ENCODE measurements at places on chromosomes 7 and 10.

DNA sequence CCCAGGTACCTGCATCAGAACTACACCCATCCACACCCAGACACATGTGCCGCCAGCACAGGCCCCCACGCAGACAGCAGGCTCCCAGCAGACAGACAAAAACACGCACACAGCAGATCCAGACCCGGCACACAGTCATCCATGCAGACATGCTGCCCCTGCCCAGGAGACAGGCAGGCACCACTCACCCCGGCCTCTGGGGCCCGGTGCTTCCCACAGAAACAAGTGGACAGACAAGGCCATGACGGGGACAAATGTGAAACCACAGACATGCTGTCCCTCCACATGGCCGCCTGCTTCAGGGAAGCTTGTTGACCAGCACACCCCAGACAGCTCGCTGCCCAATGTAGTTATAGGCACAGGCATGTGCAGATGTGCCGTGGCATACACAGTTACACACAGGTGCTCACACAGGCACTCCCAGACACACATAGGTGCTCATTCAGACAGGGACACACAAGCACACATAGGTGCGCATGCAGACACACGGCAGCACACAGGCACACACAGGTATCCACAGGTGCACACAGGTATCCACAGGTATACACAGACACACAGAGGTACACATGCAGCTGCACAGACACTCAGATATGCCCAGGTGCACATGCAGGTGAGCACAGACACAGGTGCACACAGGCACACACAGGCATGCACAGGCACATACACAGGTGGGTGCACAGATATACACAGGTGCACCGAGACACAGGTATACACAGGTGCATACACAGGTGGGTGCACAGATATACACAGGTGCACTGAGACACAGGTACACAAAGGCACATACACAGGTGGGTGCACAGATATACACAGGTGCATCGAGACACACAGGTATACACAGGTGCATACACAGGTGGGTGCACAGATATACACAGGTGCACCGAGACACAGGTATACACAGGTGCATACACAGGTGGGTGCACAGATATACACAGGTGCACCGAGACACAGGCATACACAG, 10.5 kb upstream of the SCART1 start:
- DNase-seq = no peak

DNA sequence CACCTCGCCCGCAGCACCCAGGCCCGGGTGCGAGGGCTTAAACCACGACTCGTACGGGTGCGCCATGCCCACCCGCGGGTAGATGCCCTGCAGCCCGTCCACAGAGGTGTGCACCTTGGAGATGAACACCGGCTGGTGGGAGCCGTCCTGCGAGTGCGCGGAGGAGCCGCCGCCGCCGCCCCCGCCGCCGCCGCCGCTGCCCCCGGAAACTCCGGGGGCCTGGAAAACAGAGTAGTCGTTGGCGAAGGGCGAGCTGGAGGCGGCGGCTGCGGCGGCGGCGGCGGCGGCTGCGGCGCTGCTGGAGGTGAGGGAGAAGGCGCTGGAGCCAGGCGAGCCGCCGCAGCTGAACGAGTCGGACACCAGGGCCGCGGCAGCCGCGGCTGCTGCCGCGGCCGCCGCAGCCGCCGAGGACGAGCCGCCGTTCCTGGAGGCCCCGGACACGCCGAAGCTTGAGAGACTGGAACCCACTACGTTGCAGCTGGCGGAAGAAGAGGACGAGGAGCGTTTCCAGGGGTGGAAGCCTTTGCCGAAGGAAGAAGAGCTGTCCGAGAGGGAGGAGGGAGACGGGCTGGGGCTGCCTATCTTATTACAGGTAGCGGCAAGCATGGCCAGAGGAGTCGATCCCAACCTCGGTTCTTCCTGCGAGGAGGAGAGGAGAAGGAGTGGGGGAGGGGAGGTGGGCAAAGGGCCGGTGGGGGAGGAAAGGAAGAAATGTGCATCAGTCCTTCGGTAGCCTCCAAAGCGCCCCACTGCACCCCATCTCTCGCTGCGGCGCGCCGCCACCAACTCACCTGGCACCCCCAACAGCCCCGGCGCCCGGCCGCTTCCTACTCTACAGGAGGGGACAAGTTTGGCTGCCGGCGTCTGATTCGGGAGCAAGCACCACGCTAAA, 1.3 kb downstream of the SP8 start:
- peak; percentile 56 for DNase-seq

DNA sequence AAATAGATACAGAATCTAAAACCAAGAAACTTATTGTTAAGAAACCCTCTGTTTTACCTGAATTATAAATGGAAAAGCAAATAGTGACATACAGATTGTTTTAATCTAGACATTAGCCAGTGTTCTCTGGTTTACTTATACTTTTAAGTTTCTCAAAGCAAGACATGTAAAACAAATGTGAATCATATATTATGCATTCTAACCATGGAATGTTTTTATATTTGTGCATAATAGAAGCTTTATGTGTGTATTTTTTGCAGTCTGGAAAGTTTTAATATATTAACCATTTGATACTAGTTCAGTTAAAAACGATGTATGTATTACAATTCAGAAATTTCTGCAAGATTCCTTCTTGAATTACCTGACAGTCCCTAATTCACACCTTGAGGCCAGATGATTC, 150.6 kb upstream of the TMEM72 start:
- no peak for DNase-seq

DNA sequence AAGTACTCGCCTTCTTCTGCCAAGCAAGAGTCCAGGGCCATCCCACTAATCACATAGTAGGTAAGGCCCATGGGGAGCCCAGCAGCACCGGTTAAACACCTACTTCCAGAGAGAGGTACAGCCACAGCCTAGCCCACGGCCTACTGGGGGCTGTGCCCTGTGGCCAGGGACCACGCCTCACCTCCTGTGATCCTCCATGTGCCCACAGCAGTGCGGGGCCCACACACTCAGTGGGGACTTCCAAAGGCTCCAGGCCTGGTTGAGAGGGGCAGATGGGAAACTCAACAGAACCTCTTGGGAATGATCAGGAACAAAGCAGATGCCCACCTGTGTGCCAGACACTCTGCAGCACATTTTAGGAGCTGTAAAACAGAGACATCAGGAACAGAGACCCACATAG, 19.7 kb downstream of the AFAP1L2 start:
- no peak for DNase-seq

DNA sequence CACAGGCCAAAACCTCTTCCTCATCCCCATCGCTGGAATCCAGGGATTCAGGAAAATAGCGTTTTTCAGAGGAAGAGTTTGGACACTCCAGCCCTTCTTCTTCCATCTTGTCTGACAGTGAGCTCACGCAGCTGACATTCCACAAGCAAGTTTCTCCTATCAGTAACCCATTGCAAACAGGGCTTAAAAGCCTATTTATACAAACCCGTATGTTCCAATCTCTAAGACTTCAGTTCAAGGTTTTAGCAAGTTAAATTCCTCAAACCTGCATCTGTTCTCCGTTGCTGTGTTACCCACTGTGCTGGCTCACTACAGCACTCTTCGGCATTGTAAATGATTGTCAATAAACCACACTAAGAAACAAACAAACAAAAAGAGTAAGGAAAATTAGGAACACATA, 373 bp downstream of the DHX32 start:
- DNase-seq = no peak

GRCh38 chr10:11165591-11166543, 148.2 kb downstream of the CELF2 start:
- DNase-seq = peak; percentile 30

DNA sequence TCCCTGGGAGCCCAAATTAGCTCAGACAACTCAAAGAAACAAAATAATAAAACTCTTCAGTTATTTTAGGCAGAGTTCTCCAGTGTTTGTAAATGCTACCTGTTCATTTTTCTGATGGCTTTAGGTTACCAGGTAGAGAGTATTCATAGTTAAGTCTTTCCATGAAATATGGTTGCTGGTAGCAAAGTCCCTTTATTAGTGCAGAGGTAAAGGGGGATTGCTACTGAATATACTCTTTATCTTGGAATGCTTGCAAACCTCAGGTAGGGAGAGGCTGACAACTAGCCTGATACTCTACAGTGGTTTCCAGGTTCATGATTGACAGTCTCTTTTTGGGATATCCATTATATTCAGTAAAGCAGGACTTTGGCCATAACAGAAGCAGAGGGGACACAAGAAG, 6.5 kb downstream of the TAX1BP1 start:
- no peak for DNase-seq

GRCh38 chr7:162632-163297, 29.6 kb upstream of the FAM20C start:
- no peak for DNase-seq

DNA sequence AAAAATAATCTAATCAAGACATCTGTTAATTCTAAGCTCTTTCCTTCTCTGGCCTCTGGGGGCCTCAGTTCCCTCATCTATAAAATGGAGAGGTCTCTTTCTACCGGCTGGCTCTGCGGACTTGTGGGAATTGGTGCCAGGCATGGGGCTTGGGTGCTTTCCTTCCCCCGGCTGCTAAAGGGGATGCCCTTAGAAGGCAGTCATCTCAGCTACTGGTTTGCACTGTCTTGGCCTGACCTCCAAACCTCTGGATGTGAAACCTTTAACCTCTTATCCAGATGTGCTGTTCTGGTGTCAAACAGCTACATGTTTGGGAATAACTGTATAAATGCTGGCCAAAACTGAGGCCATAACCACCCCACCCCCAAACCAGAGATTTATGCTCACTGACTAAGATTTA, 320.0 kb downstream of the RPS24 start:
- DNase-seq = no peak

- no peak for DNase-seq
Observed at GRCh38 chr7:70953796-70954195, 178.1 kb upstream of the GALNT17 start.

- no peak for DNase-seq
Observed at GRCh38 chr10:6300106-6300783, 97.5 kb downstream of the PFKFB3 start.

DNA sequence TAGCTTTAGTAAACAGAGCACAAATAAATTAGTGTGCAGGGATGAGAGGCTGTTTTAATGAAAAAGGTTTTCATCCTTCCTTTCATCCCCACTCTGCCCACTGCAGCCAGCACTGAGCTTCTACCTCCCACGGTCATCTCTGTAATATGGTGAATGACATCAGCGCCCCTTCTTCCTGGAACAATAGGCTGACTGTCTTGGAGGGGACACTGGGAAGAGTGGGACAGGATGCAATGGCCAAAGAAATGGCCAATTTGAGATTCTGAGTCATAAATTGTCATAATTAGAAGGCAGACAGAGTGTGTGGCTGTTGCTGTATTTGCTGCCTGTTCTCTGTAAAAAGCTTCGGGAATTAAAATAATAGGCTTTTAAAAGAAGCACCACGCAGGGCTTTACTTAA, 126.7 kb upstream of the CALN1 start:
- DNase-seq = no peak

DNA sequence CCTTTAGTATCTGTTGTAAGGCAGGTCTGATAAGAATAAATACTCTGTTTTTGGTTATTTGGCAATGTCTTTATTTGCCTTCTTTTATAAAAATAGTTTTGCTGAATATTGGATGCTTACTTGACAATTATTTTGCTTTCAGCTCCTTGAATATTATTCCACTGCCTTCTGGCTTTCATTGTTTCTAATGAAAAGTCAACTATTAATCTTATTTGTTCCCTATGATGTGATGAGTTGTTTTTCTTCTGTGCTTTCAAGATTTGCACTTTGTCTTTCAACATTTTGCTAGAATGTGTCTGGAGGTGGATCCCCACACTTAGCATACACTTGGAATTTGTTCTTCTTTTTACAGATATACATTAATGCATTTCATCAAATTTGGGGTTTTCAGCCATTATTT, 203.8 kb upstream of the PTPRZ1 start:
- DNase-seq = no peak

DNA sequence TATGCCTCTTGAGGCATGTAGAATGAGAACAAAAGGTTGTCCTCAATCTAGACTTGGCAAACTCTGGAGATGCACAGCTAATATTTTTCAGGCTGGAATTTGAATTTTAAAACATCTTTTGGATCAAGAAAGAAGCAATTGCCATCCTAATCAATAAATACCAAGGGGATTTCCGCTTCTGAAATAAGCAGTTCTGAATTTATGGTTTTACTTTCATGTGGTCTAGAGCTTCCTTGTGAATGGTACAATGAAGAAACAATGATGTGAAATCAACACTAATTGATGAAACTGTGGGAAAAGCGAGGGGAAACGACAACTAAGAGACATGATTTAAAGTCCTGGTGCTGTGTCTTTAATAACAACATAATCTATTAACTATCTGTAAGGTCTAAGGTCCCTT, 1202.7 kb downstream of the SORCS3 start:
- no peak for DNase-seq

GRCh38 chr10:21171197-21171935, 274.3 kb upstream of the NEBL start:
- DNase-seq = peak; percentile 52

DNA sequence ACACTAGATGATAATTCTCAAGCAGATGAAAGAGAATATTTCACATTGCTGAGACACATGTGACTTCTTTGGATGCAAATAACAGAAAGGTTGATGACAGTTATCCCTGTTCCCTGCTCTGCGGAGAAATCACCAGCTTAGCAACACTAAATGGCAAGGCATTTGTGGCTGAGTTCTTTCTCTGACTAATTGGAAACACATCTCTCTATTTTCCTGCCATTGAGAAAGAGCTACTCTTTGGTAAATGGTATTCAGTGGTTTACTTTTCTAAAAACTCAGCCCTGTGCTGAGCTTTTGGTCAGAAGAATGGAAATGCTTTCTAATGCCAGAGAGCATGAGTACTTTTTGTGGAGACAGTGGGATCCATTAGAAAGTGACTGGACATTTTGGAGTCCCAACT, 771.4 kb downstream of the LRMDA start:
- no peak for DNase-seq

GRCh38 chr10:7819121-7819460, 786 bp downstream of the TAF3 start:
- peak; percentile 42 for DNase-seq

DNA sequence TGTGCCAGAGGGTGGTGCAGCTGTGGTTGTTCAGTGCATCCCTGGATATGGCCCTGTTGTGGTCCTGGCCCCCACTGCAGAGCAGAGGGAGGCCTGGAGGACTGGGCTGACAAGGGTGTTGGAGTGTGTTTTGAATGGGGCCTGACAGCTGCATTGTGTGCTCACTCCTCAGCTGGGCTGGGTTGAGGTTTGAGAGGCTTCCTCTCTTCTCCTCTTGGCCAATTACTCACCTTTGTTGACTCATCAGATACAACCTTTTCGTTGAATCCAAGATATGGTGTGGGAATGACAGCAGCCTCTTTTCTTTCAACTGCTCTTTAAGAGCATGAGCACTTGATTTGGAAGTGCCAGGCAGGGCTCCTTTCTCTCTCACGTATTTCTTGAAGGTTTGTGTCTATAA, 228.5 kb upstream of the COBL start:
- DNase-seq = no peak
